ENCODE measurements at places on chromosomes 12 and 14. TPM values are rescaled to one million over a fixed set of nuclear protein-coding genes. Genes with fewer than 3 reads are reported as not detected.

DNA sequence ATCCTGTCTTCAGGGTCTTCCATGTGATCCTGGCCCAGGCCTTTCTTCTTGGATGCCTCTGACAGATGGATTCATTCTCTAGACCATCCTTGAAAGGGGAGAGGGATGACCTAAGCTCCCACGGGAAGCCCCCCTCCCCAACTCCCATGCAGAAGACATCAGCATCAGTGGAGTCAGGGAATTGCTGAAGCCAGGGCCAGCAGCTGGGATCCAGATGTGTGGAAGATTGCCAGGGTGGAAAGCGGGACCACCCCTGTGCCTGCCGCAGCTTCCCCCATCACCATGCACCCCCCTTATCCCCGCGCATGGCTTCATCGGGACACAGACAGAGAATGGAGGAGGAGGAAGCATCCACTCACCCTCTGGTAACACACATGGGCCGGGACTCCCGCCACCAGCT lies 183.6 kb upstream of the PRMT8 start:
- DNase-seq = no peak

GRCh38 chr12:122412851-122413433 lies 9.5 kb downstream of the CLIP1 start:
- no peak for DNase-seq

The KRT6C gene
- polyA plus RNA-seq = not detected

The CD27 gene
- 2.9 TPM for polyA plus RNA-seq

The ARHGDIB gene
- polyA plus RNA-seq = 76.2 TPM

Measured in right lung (tissue), 10 donors.